Adipose tissue (tissue), 3 donors: ENCODE measurements at places on chromosomes 4 and X. TPM values are rescaled to one million over a fixed set of nuclear protein-coding genes. Genes with fewer than 3 reads are reported as not detected.

CCSER1 gene
- polyA plus RNA-seq, result 1.2 TPM

FATE1 gene
- polyA plus RNA-seq, result not detected

PASD1 gene
- polyA plus RNA-seq, result not detected

GAGE2A gene
- polyA plus RNA-seq, result not detected

CRMP1 gene
- 0.70 TPM for polyA plus RNA-seq

MAP3K15 gene
- polyA plus RNA-seq, result 0.90 TPM

KLHL4 gene
- polyA plus RNA-seq, result 0.55 TPM

CDS1 gene
- polyA plus RNA-seq, result 0.22 TPM

PHKA2 gene
- 24.5 TPM for polyA plus RNA-seq

UCP1 gene
- 0.56 TPM for polyA plus RNA-seq

SSX2 gene
- not detected for polyA plus RNA-seq

MAGED4B gene
- polyA plus RNA-seq, result 2.2 TPM

QRFPR gene
- 0.79 TPM for polyA plus RNA-seq

EFNB1 gene
- polyA plus RNA-seq, result 60.4 TPM

TEX13C gene
- not detected for polyA plus RNA-seq
